ENCODE measurements at places on chromosomes 4 and X. TPM values are rescaled to one million over a fixed set of nuclear protein-coding genes. Genes with fewer than 3 reads are reported as not detected.

GRCh38 chrX:31653422-31653821 is 581.6 kb upstream of the FTHL17 start:
- DNase-seq: no peak

- DNase-seq: no peak
These were observed 20.0 kb upstream of the FGFBP2 start for GRCh38 chr4:15982842-15983524.

GRCh38 chr4:169068423-169068822 is 58.4 kb upstream of the CBR4 start:
- DNase-seq: no peak

DNA sequence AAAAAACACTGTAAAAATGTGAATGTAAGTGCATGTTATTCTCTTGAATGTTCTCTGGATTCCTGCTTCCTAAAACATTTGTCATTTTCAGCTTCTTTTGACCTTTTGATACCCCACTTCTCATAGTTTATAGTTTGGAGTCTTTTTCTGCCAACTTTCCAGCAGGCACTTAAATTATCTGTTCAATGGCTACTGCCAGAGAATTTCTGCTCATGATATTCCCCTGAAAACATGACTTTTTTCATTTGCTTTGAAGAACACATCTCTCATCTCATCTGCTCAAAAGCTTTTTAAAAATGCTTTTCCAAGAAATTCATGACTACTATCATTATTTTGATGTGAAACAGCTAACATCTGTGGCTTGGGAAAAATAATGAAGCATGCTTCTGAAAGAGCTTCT is 269.7 kb upstream of the PCDH7 start:
- no peak for DNase-seq

- no peak for DNase-seq
These were observed 648.4 kb upstream of the HTR2C start for GRCh38 chrX:113935518-113935917.

- DNase-seq: no peak
These were observed 126.5 kb downstream of the KIT start for GRCh38 chr4:54784161-54784671.

DNA sequence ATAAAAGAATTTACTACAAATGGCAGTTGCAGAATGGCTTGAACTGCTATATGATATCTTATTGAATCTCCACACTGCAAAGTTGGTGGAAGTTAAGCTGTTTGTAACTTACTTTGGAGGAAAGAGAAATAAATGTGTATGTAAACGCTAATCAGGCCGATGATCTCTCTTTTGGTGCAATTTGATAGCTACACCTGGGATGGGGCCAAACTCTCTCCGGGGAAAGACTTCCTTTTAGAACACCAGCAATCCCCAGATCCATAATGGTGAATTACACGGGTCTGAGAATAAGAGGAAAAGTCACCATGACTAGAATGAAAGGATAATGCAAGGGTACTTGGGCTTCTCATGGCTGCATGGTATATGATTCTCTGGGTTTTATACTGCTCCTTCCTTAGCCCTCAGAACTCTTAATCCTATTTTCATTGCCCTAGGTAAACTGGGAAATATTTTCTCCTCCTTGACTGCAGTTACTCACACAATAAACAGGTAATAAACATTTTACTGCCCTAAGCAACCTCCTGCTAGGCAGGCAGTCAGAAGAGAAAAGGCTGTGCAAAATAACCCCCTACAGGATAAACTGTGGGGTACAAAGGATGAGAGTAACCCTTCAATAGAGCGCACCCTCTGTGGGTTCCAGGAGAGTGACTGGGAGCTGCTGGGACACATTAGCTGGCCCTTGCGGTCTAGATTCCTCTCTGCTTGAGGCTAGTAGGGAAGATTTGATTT is 109.3 kb downstream of the MGST2 start:
- no peak for DNase-seq

DNA sequence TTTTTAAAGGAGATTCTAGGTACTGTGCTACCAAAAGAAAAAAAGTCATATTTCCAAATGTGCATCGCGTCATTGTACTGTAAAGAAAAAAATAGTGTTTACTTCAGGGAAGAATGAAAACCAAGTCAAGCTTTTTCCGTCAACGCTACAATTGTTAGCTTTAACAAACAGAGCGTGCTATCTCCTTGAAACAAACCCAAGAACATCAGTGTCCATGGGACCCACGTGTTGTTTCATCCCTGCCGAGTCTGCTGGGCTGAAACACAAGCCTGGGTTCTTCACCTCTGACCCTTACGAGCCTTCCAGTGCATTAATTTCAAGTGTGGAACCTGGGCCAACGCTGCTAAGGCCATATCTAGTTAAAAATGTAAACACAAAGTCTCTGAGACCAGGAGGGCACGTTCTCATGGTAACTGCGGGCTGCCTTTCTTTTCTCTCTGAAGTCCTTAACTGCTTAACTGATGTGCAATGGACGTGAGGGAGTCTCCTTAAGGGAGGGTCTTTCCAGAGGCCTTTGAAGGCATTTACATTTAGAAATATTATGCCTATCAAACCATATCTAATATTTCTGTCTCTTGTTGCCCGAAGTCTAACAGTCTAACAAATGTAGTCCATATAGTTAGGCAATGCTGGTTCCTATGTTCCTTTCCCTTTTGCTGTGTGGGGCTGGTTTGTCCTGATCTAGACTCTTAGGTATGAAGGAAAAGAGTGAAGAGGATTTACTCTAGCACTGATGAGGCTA is 36.3 kb downstream of the ING2 start:
- DNase-seq: no peak

DNA sequence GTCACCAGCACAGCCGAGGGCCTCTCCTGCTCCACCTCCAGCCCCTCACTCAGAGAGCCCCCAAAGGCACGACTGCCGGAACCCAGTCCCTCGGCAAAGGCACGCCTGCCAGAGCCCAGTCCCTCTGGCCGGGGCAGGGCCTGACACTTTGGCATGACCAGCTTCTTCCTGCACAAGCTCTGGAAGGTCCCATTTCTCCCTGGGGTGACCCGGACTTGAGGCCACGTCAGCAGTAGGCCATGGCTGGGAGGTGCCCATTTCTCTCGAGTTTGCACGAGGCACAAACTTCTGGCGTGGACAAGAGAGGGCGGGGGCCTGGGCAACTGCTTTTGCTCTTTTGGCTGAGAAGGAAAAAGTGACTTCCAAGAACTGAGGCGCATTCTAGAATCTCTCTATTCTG is 62.2 kb upstream of the GPR78 start:
- no peak for DNase-seq

GRCh38 chrX:130714665-130715064 is 188.3 kb downstream of the ENOX2 start:
- DNase-seq: no peak

GRCh38 chrX:154484255-154485149 is 1.9 kb downstream of the UBL4A start:
- no peak for DNase-seq

DNA sequence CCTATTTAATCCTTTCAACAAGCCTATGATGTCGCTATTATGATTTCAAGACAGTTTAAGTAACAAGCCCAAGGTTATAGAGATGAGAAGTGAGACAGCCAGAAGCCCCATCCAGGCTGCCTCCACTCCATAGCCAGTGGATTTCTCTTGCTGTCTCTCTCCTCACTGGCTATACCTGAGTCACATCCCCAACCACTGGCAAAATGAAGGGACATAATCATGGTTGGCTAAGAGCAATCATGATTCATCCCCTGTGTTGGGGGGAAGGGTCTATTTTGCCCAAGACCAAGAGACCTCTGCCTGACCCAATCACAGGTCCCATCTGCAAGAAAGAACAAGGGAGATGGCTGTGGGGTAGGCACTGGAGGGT is 334.9 kb upstream of the GATB start:
- DNase-seq: no peak

DNA sequence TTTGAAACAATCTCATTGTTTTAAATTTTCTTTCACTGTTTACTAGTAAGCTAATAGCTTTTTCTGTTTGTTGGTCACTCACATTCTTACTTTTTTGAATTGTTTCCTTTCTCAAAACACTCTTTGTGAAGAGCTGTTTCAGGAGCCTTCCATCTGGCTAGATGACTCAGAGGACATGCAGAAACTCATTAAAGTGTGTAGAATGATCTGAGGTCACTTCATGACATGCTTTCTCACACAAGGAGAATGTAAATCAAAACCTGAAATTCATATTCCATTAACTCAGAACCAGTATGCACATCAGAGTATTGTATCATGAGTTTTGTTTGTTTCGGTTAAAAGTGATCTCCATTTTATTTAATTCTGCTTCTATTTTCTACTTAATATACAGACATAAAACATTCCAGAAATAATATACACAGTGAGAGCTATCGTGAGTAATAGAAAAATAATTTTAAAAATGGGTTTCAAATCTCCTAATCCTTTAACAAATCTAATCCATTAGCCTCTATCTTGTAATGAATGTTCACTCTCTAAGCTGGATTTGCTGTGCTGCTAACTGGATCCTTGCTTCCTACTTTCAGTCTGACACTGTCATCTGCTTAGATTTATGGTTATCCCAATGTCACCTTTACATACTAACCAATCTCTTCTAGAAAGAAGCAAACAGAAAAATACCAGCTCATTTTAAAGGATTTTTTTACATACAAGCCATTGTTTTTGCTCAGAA is 449.6 kb downstream of the FSTL5 start:
- no peak for DNase-seq

DNA sequence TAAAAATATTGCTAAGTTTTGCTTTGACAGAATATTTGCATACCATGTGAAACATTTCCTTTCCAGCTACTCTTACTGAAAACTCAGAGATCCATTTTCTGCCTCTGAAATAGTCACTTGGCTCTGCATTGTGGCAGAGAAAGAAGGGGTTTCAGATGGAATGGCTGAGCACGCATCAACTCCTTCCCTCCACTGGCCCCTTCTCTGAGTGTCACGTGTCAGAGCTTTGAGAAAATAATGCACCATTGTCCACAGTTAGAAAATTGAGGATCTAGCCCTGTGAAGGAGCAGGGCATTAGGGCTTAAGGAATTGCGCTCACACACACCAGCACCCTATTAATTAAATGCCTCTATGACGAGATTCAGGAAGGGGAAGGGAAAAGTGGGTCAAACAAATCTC is 78.8 kb upstream of the FAT4 start:
- no peak for DNase-seq

DNA sequence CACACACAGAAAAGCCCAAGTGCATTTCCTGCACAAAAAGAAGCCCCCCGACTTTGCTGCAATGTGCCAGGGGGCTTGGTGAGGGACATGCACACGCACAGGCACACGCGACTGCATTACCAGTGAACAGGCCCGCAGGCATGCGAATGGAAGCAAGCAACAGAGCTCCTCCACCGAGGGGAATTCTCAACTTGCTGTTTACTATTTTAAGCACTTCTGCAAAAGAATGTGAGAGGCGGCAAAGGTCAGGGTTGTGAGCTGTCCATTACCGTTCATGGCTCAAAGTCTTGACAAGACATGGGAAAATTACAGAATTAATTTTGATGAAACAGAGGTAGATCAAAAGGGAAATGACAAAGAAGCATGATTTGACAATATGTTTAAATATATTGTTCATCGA is 342.5 kb upstream of the NOCT start:
- DNase-seq: no peak

DNA sequence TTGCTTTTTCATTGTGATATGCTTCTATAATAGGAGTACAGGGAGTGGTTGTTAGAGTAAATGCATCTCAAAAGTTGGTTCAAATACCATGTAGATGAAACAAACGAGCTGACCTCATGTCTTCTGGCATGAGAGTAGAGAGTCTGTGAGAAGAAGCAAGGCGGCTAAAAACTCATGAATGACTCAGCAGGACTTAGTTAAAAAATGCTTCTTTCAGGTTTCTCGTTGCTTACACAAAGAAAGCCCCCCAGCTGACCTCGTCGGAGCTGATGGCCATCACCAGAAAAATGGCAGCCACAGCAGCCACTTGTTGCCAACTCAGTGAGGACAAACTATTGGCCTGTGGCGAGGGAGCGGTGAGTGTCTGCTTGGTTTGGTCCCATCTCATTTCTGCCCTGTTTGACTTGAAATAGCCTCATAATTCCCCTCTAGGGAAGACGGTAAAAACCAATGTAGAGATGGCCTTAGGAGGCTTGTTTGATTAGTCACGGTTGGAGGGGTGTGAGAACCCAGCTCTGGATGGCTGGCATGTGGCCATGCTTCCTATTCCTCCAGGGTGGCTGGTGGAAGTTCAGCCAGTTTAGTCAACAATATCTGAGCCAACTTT is 14.5 kb downstream of the AFP start:
- DNase-seq: no peak

GRCh38 chr4:149914119-149915115 is 98.8 kb upstream of the IQCM start:
- peak; percentile 22 for DNase-seq

- no peak for DNase-seq
These were observed 238.5 kb upstream of the BOD1L1 start for GRCh38 chr4:13865871-13866669.

DNA sequence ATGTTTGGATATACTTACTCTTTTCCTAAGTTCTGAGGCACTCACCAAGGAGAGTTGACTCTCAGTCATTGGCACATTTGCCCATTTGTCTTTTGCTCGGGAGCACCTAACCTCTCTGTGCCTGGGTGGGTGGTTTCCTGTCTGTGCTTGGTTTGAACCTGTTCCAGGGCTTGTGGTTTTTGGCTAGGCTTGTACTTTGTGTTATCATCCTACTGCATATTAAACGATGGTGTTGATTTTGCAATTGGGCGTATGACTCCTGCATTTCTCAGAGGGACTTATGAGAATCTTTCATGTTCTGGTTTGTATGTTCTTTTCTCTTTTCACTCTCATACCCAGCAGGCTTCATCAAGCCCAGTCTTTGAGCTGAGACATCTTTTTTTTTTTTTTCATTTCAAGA is 161.7 kb downstream of the BTC start:
- DNase-seq: no peak

GRCh38 chr4:161187569-161187968 is 976.2 kb downstream of the FSTL5 start:
- no peak for DNase-seq

- DNase-seq: no peak
These were observed 1714.3 kb upstream of the PCDH7 start for GRCh38 chr4:29005838-29006237.

The PRKG2 gene
- total RNA-seq: 3.3 TPM

The XAGE2 gene
- not detected for total RNA-seq

The GPAT3 gene
- 0.17 TPM for total RNA-seq

The CSAG3 gene
- total RNA-seq: not detected

The LONRF3 gene
- 1.5 TPM for total RNA-seq

The PRR32 gene
- total RNA-seq: not detected

The NXF2 gene
- total RNA-seq: not detected

The BEX5 gene
- 26.8 TPM for total RNA-seq

The CT83 gene
- not detected for total RNA-seq

The DGAT2L6 gene
- not detected for total RNA-seq

The ADH1B gene
- 0.29 TPM for total RNA-seq

The S100G gene
- not detected for total RNA-seq

Measured in progenitor cell of endocrine pancreas (in vitro differentiated cells).